Activated T-helper 2 cell treated with anti-CD3 and anti-CD28 coated beads, Interferon-gamma antibody, Interleukin-2, Interleukin-4, amounts not matched to agents 10 μg/mL and 5 μg/mL and 100 μg/mL, durations not matched to agents 14 hours and 24 hours and 36 hours (primary cell): ENCODE measurements at places on chromosomes 2 and 18.

DNA sequence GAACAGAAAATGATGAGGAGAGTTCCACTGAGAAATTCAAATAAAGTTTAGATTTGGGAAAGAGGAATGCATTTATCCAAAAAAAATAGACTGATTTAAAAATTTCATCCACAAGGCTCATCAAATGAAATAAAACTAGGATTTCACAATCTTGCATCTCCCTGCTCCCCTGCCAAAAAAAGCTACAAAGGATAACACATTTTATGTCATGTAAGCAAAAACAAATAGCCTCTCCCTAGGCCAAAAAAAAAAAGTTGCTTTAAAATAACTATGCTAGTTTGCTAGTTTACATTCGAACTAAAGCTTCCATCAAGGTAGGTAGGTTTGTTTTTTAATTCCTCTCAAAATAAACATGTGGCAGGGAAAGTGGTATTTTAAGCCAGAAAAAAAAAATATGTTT, 465.5 kb upstream of the ID2 start:
- H3K27me3 ChIP-seq: peaks cover 5% of the 10 kb centered on the region
- H3K27ac ChIP-seq: no peak overlapping the region
- H3K36me3 ChIP-seq: peaks cover 4% of the 10 kb centered on the region
- peaks cover 17% of the 10 kb centered on the region for H3K4me1 ChIP-seq
- no peak overlapping the region for H3K4me3 ChIP-seq
- no peak for DNase-seq

DNA sequence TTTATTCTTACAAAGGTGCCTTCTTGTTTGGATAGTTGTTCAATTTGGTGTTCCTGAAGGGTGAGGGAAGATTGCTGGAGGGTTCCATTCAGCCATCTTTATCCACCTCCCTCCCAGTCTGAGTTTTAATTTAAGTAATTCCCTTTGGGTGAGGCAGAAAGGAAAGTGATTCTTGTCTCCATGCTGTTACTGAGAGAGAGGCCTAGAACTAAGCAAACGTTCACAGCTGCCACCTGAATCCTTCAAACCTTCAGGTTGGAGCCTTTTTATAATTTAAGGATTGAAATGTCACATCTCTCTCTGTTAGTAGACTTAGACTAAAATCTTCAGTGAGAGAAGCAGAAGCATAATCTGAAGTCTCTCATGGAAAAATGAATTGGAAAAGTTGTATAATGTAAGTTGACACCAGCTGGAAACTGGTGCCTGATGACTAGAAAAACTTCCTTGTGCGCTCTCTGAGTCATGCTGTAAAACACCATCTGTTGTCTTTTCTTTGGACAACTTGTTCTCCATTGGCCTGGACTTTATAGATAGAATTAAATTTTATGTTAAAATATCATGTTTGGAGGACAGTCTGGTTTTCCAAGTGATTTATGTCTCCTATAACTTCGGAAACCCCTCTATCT, 14.6 kb downstream of the STRADB start:
- no peaks in the 10 kb centered on the region for H3K27me3 ChIP-seq
- H3K4me1 ChIP-seq: peaks cover 13% of the 10 kb centered on the region
- no peak overlapping the region for H3K27ac ChIP-seq
- no peak for DNase-seq
- H3K4me3 ChIP-seq: no peak overlapping the region

DNA sequence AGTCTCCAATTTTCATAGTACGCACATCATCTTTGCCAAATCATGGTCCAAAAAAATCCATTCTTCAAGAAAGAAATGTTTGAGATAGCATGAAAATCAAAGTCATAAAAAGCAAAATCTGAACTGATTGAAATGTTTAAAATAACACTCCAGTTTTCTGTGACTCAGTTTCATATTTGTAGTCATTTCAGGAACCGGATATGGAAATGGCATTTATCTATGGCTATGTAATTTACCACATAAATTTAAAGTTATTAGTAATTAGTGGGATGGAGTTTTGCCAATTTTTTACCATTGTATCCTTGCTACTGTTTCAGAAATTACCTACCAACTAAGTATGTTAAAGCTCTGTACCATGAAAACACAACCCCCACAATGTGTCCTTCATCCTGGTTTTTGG, 456.6 kb upstream of the ACVR2A start:
- no peak for DNase-seq
- peaks cover 13% of the 10 kb centered on the region for H3K27me3 ChIP-seq
- H3K4me1 ChIP-seq: peaks cover 1% of the 10 kb centered on the region
- no peak overlapping the region for H3K27ac ChIP-seq
- no peaks in the 10 kb centered on the region for H3K36me3 ChIP-seq

DNA sequence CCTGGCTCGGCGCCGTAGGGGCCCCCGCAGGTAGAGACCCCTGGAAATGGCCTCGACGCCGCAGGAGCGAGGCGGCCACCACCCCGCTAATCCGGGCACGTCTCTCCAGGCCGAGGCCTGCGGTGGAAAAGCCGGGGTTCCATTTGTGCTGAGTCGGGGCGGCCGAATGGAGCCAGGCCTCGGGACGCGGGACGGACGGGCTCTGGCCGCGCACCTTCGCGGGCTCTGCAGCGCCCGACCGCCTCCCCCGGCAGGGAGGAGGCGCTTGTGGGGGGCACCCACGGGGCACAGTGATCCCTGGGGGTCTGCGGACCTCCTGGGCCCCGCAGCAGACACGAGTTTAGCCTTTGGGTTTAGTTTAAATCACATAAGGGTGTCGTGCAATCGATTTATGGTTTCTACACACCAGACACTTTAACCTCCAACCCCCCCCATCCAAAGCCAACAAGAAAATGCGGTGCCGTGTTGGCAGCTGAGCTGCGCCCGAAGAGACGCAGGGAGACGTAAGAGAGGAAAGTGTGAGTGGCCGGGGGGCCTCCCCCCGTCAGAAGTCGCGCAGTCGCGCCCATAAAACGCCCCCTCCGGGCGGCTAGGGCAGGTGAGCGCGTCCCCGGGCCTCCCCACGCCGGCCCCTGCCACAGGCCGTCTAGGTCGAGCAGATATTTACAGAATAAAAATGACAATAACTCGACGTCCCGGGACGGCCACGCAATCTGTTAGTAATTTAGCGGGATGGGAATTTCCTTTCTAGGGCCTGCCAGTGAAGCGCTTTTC, 1.0 kb upstream of the NFATC1 start:
- peaks cover 25% of the 10 kb centered on the region for H3K36me3 ChIP-seq
- H3K4me1 ChIP-seq: peaks cover 14% of the 10 kb centered on the region

DNA sequence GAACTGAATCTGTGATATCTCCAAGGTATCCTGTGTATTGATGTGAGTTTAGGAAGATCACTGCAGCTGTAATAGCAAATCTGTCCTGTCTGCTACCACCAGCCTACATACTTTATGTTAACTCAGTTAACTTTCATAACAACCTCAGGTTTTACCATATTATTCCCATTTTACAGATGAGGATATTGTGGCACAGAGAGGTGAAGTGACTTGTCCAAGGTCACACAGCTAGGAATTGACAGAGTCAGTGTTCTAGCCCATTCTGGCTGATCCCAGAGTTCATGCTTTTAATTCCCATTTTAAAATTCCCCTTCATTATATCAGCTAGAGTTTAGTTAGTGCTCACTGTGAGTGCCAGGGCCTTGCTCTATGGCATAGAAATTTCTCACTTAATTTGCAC, 49.4 kb downstream of the PLEK start:
- DNase-seq: no peak
- H3K4me3 ChIP-seq: no peak overlapping the region
- peaks cover 7% of the 10 kb centered on the region for H3K4me1 ChIP-seq
- peaks cover 15% of the 10 kb centered on the region for H3K27me3 ChIP-seq
- no peaks in the 10 kb centered on the region for H3K36me3 ChIP-seq

GRCh38 chr2:104547221-104547620, 306.7 kb upstream of the POU3F3 start:
- no peak overlapping the region for H3K4me3 ChIP-seq
- H3K27ac ChIP-seq: no peak overlapping the region
- no peaks in the 10 kb centered on the region for H3K27me3 ChIP-seq
- no peaks in the 10 kb centered on the region for H3K4me1 ChIP-seq
- no peak for DNase-seq

DNA sequence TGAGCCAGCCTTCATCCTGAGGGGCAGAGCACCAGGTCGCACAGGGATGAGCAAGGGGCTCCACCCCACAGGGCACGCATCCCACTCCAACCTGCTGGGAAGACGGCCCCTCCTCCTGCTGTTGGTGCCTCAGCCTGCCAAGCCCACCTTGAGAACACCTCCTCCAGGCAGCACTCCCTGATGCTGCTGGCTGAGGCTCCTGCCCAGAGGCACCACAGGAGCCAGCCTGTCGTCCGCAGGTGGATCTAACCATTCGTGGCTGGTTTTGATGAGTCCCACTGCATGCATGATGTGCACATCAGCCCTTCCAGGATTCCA, 58.4 kb downstream of the BIN1 start:
- H3K36me3 ChIP-seq: peaks cover 3% of the 10 kb centered on the region
- no peak for DNase-seq
- no peaks in the 10 kb centered on the region for H3K27me3 ChIP-seq
- H3K27ac ChIP-seq: no peak overlapping the region
- no peak overlapping the region for H3K4me3 ChIP-seq
- H3K4me1 ChIP-seq: peaks cover 2% of the 10 kb centered on the region

DNA sequence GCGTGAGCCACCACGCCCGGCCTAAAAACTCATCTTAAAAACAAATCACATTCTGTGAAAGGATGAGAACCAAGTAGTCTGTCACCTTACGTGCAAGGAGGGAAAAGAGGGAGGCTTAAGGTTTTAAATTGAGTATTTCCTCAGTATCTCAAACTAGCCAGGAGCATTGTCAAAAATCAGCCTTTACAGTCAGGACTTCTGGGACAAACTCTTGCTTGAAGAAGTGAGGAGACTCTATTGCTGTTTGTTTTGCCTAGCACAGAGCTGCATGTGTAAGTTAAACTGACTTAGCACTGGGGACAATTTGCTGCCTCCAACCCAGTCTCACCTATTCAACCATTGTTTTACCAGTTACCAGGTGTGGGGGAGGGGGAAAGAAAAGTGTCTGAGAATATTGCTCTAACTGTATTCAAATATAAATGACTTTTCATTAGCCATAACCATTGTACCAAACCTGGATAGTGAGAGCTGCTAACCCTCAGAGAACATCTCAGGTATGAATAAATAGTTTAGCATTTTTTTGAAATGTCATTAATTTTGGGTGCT, 3.6 kb downstream of the INO80D start:
- H3K4me3 ChIP-seq: no peak overlapping the region
- no peaks in the 10 kb centered on the region for H3K27me3 ChIP-seq
- H3K36me3 ChIP-seq: peaks cover 15% of the 10 kb centered on the region
- H3K27ac ChIP-seq: no peak overlapping the region

DNA sequence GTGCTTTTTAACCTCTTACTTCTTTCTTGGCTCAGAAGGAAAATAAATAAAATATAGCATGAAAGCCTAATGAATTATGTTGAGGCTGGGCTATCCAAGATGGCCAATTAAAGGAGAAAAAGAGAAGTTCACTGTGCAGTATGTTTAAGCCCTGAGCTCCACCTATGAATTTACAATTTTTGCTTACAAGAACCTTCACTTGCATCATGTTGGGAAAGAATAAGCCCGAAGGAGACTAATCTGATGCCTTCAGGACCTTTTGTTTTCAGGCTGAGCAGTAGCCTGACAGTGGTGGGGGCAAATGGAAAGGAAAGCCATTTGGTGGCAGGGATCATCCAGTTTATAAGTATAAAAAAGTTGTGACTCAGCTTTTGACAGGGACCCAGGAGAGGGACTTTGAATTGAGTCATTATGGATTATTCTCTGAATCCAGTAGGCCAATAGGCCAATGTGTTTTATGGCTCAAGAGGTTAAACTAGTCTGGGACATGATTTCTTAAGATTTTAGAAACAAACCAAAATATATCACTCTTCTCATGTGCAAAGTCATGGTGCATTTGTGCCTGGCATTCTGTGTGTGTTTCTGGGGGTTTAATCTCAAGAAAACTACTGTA, 56.9 kb downstream of the E2F6 start:
- no peaks in the 10 kb centered on the region for H3K4me1 ChIP-seq
- no peak overlapping the region for H3K4me3 ChIP-seq
- H3K36me3 ChIP-seq: no peaks in the 10 kb centered on the region
- no peak overlapping the region for H3K27ac ChIP-seq
- H3K27me3 ChIP-seq: peaks cover 7% of the 10 kb centered on the region

- no peaks in the 10 kb centered on the region for H3K36me3 ChIP-seq
- no peak overlapping the region for H3K27ac ChIP-seq
- H3K4me3 ChIP-seq: no peak overlapping the region
- DNase-seq: no peak
Observed at GRCh38 chr18:80169607-80170006, 60.5 kb downstream of the ADNP2 start.
